ENCODE measurements at places on chromosomes 13 and 19.

GRCh38 chr13:29315847-29316246 lies 279.6 kb downstream of the SLC7A1 start:
- DNase-seq: no peak

- DNase-seq: no peak
Observed at GRCh38 chr19:15702534-15702930, 25.3 kb upstream of the OR10H2 start.

DNA sequence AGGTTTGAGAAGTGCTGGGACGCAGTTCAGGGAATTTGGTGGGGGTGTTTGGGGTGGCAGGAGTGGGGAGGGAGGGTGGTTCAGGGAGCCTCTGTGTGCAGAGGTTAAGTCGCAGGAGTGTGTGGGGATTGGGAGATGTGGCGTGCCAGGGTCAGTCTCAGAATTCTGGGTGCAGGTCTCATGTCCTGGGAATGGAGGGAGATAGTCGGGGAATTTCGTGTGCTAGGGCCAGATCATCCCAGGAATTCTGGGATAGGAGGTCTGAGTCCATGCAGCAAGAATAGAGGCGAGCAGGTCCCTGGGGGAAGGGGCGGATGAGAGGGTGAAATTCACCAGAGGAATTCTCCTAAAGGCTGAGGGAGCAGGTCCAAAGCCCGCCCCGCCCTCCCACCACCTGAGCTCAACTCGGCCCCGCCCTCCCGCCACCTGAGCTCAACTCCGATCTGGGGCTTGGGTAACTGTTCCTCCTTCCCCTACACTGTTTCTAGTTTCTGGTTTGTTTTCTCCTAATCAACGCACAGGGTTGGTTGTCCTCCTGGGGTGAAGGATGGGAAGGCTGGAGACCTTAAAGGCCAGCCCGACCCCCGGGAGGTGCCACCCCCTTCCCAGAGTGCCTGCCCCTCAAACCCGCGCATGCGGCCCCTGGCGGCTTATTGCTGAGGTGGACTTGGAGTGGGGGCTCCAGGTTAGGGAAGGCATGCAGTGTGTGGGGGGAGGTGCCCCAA lies 15.2 kb downstream of the KCNC3 start:
- no peak for DNase-seq

DNA sequence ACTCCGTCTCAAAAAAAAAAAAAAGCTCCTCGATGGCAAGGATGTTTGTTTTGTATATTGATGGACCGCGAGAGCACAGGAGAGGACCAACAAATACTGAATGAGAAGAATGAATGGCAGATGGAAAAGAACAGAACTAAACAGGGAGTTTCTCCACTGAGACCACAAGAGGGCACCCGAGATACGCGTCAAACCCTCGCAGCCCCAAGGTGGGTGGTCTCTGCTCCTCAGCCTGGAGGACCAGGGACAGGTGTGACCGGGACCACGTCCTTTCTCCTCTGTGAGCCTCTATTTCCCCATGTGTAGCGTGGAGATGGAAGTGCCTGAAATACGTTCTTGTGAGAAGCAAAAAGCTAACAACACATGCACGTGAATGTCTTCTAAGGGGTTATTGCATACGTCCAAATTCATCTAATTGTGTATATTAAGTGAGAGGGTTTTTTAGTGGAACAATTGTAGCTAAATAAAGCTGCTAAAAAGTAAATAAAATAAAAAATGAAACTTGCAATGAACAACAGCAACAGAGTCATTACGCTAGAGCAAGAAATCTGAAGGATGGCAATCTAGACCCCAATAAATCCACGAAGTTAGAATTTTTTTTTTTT lies 8.3 kb upstream of the CDC42EP5 start:
- no peak for DNase-seq

DNA sequence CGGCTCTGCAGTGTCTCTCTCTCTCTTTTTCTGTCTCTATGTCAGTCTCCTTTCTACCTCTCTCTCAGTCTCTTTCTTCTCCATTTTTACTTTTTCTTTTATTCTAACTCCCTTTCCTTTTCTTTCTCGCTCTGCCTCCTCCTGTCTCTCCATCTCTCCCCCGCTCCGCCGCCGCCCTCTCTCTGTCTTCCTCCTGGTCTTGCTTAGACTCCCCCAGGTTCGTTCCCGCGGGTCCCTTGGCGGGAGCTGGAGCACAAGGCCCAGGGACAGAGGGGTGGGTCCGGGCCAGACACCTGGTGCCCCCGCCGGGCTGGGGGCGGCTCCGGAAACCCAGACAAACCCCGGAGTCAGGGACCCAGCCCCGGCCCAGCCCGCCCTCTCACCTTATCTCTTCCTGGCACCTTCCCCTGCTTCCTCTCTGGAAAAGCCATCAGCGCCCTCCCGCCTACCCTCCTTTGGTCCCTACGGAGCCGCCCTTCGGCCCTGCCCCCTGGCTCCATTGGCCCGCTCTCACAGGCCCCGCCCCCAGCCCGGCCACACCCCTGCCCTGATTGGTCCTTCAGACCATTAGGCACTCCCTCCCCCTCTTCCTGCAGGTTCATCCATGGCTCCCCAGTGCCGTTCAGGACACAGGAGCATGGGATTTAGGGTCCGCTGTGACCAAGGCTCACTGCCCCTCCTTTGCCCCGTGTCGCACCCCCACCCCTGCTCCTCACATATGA lies 15.4 kb upstream of the NOP53 start:
- DNase-seq: peak; percentile 60

DNA sequence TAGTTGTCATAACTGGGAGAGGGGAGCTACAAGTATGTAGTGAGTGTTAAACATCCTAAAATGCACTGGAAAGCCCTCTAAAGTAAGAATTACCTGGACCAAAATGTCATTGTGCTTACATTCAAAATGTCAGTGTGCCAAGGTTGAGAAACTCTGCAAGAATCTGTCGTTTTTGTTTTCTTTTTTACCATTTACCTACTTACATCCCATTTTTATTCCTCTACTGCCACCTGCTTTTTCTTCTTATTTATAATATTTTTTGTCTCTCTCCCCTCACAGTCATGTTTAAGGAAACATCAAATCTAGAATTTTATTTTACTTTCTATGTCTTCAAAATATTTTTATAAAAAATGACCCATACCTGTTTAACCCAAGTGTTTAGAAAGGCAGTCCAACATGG lies 226.4 kb downstream of the PCDH17 start:
- DNase-seq: no peak

GRCh38 chr19:18657590-18658365 lies 20.9 kb downstream of the KLHL26 start:
- DNase-seq: no peak

DNA sequence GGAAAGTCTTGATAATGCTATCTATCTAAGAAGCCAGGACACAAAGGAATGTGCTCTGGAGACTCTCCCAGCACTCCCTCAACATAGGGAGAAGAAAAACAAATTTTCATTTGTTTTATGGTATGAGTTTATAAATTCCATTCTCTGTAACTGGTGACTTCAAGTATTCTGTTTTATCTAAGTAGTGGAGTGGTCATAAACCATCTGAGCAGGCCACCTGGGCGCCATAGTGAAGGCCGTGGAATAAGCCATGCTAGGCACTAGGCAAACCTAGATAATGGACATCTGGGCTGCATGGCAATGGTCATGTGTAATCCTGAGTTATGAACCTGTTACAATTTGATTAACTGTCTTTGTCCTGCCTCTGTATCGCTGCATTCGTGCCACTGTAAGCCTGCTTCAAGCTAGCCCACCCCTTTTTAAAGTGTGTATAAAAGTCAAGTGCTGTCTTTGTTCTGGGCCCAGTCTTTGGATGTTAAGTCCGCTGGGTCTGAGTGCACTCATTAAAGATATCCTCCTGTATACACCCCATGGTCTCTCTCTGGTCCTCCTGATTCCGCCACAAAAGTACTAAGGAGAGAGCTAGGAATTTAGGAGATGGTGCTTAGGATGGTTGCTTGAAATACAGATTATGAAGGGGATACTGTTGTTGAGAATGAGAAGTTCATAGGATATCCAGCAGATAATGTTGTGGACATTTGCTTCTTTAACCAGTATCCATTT lies 13.2 kb downstream of the GTF2F2 start:
- no peak for DNase-seq

- DNase-seq: no peak
Observed at GRCh38 chr13:53068585-53069520, 40.2 kb downstream of the OLFM4 start.

- peak; percentile 49 for DNase-seq
Observed at GRCh38 chr19:49937750-49938381, 8.6 kb upstream of the NUP62 start.

- no peak for DNase-seq
Observed at GRCh38 chr13:60258349-60258748, 94.6 kb upstream of the DIAPH3 start.

DNA sequence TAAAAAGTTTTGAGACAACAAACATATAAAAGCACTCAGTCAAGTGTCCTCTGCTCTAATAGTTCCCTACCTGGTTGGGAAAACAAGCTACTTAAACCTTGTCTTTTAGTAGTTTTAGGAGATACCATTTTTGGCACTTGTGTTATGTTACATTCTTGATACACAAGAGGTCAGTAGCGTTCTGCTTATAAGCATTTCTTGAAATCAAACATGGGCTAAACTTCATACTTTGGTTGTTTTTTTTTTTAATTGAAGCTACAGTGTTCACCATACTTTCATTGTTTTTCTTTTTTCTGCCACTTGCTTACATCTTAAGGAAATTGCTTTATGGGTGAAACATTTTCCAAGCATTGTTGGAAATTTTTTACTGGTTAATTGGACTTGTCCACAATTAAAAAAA lies 12.9 kb downstream of the NHLRC3 start:
- DNase-seq: no peak

DNA sequence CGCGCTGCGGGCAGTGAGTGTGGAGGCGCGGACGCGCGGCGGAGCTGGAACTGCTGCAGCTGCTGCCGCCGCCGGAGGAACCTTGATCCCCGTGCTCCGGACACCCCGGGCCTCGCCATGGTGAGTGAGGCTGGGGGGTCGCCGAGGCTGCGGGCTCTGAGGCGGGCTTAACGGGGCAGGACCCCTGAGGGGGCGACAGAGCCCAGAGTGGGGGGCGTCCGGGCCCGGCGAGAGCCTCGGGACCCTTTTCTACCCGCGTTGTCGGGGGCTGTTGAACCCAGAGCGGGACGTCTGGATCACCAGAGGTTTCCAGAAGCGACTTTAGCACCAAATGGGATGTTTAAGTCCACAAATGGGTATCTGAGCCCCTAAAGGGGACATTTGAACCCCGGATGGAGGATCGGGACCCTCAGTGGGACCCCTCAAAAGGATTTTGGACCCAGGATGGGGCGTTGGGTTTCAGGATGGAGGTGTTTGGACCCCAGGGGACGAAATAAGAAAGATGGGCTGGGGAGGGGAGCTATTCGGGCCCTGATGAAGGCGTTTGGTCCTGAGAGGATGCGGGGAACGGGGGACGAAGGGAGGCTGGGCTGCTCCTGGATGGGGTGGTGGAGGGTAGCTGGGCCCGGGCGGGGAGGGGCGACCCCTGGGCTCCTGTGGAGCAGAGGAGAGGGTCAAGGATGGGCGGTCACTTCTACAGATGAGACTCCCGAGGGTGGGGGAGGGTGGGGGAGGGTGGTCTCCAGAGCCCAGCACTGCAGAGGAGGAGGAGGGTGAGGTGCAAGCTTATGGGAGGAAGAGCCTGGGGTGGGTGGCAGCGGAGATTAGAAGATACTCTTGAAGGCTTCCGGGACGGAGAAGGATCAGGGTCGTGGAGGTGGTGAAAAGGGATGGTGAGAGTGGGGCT lies at the start of gene CALM3:
TSS of gene CALM3 (plus strand) at position 13 of the 907 bp plus-strand sequence. CDS start at position 118, 105 bp downstream.
- no peak for DNase-seq

- DNase-seq: no peak
Observed at GRCh38 chr13:55653497-55653896, 1487.2 kb upstream of the PRR20A start.

DNA sequence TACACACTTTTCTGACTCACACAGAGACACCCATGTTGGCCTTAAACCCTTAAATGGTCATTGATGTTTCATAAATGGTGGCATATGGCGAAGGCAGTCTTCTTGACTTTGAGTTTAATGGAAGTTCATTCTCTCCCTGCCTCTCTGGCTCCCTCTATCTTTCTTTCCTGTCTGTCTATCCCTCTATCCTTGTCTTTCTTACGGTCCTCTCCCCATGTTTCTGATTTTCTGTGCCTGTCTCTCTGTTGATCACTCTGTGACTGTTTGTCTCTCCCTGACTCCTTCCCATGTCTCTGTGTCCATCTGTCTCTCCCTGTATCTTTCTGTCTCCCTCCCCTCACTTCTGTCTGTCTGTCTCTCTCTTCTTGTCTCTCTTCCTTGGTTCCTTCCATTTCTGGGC lies 43.2 kb upstream of the SHKBP1 start:
- no peak for DNase-seq

GRCh38 chr19:45996933-45997332 lies 1.7 kb downstream of the CCDC61 start:
- no peak for DNase-seq

DNA sequence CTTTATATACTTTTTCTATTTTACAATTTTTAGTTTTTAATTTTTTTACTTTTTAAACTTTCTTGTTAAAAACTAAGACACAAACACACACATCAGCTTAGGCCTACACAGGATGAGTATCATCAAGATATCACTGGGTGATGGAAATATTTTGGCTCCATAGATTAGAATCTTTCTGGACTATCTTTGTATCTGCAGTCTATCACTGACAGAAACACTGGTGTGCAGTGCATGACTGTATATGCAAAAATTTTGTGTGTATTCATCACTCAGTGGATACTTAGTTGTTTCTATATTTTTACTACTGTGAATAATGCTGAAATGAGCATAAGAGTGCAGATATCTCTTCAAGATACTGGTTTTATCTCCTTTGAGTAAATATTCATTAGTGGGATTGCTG lies 68.0 kb upstream of the GPC6 start:
- DNase-seq: no peak

GRCh38 chr19:38003438-38004185 lies 96.6 kb downstream of the SIPA1L3 start:
- DNase-seq: peak; percentile 31

- DNase-seq: no peak
Observed at GRCh38 chr13:33992881-33993336, 175.0 kb downstream of the RFC3 start.

DNA sequence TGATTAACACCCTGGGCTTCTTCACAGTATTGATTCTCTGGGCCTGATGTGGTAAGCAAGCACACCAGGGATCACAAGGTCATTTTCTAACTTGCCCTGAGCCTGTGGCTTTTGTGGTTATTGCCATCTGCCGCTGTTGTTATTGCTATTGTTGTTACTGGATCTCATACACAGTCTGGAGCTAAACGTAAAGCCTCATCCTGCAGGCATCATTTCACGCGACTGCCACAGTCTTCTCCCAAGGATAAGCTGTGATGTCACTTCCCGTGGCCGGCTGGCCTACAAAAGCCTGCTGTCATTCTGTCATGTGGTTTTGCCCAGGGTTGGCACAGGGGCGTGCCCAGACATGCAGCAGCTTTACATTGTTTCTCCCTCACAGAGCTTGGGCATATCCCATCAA lies 154.0 kb upstream of the GPR12 start:
- DNase-seq: no peak

GRCh38 chr19:1651568-1652291 lies 685 bp downstream of the TCF3 start:
- no peak for DNase-seq

- DNase-seq: no peak
Observed at GRCh38 chr13:91805605-91806004, 407.2 kb downstream of the GPC5 start.

DNA sequence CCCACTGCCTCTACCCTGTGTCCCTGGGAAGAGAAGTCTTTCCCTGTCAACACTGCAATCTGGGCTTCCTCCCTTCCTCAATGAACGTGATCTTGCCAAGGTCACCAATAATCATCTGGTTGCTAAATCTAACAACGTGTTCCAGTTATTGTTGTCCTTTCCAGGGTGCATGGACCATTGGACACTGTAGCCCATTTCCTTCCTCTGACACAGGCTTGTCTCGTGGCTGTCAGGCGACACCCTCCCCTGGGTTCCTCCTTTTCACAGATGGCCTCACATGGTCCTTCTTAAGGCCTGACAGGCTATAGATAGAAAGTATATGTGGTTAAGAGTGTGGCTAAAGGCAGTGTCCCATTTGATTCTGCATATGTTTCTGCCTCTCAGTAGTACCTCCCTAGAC lies 67.7 kb upstream of the STARD13 start:
- DNase-seq: no peak

Data from stimulated activated CD8-positive, alpha-beta memory T cell treated with anti-CD3 and anti-CD28 coated beads, Interleukin-7, amount 100 ng/mL, for 48 hours (primary cell).